Urinary bladder (tissue), 4 donors: ENCODE measurements at places on chromosomes 7 and 10.

- no peak for DNase-seq
These were observed 32.4 kb upstream of the CCDC7 start for GRCh38 chr10:32413513-32413912.

- DNase-seq: no peak
These were observed 7.3 kb downstream of the SEPHS1 start for GRCh38 chr10:13340626-13341376.

DNA sequence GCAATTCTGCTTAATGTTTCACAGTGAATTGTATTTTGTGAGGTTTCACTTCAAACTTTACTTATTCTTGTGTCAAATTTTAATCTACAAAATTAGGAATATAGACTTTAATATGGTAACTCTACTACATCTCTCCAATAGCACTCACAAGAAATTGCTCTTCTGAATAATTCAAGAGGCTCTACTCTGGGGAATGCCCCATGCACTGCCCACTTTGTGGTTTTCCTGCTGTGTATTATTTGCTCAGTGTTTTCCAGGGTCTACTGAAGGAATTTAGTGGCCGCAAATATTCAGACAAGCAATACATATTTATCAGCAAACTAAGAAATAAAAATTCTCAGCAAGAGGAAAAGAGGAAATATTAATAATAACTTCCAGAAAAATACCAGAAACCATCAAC, 611.4 kb downstream of the TNS3 start:
- no peak for DNase-seq

- no peak for DNase-seq
These were observed 47.2 kb downstream of the GSAP start for GRCh38 chr7:77368974-77369373.
